ENCODE measurements at places on chromosomes 7 and 10. TPM values are rescaled to one million over a fixed set of nuclear protein-coding genes. Genes with fewer than 3 reads are reported as not detected.

Gene NOS3
- 9.6 TPM for total RNA-seq

GRCh38 chr10:110269374-110270318 is 35.1 kb downstream of the SMNDC1 start:
- H3K4me1 ChIP-seq: peaks cover 38% of the 10 kb centered on the region
- DNase-seq: no peak
- peaks cover 2% of the 10 kb centered on the region for H3K36me3 ChIP-seq
- H3K27ac ChIP-seq: peak overlapping the region; percentile 92
- peak overlapping the region; percentile 91 for H3K4me3 ChIP-seq

DNA sequence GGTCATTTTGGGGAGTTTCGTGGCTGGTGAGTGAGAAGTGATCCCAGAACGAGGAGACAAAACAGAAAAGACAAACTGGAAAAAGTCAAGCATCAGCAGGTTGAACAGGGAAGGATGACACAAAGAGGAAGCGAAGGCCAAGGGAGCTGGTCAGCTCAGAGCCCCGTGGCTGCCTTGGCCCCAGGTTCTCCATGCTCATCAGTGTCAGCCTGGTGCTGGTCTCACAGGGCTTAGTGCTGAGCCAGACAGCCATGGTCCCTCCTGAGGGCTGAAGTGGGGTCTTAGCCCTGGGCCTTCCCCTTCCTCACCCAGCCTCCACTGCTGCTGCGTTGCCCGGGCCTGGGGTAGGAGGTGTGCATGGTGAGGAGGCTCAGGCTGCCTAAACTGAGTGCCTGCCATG is 183.6 kb downstream of the PFKFB3 start:
- DNase-seq: no peak
- H3K4me1 ChIP-seq: peaks cover 12% of the 10 kb centered on the region
- no peak overlapping the region for H3K4me3 ChIP-seq
- peaks cover 9% of the 10 kb centered on the region for H3K36me3 ChIP-seq
- no peaks in the 10 kb centered on the region for H3K27me3 ChIP-seq
- no peak overlapping the region for H3K27ac ChIP-seq

Gene FOXI2
- total RNA-seq: not detected

- H3K27me3 ChIP-seq: no peaks in the 10 kb centered on the region
- H3K27ac ChIP-seq: no peak overlapping the region
- peak; percentile 45 for DNase-seq
- H3K4me1 ChIP-seq: peaks cover 7% of the 10 kb centered on the region
These were observed 74.0 kb upstream of the CUX1 start for GRCh38 chr7:101743241-101743994.

GRCh38 chr7:83096065-83096580 is 66.6 kb downstream of the PCLO start:
- H3K27me3 ChIP-seq: no peaks in the 10 kb centered on the region
- no peak overlapping the region for H3K27ac ChIP-seq
- no peak for DNase-seq

DNA sequence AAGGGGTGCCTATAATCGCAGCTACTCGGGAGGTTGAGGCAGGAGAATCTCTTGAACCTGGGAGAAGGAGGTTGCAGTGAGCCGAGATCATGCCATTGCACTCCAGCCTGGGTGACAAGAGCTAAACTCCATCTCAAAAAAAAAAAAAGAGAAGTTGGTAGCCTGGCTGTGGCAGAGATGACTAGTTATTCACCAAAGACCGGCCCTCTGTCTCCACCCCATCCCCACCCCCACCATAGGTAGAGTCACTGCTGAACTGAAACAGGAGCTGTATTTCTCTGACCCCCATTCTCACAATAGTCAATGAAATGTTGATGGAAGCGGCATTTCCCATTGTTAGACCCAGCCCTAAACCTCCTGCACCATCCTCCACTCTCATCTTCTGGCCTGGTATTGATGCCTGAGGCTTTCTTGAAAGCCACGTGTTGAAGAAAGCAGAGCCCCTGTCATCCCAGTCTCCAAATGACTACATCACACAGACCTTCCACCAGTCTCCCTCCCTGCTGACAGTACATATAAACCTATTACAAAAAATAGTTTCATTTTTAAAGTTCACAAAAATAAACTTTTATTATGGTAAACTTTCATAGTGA is 9.4 kb upstream of the PIK3CG start:
- no peak overlapping the region for H3K27ac ChIP-seq
- H3K4me1 ChIP-seq: peaks cover 2% of the 10 kb centered on the region
- peaks cover 10% of the 10 kb centered on the region for H3K27me3 ChIP-seq
- H3K4me3 ChIP-seq: peak overlapping the region; percentile 15
- no peaks in the 10 kb centered on the region for H3K36me3 ChIP-seq
- DNase-seq: no peak

Gene TFR2
- total RNA-seq: 6.1 TPM

Gene APBB1IP
- 73.9 TPM for total RNA-seq

DNA sequence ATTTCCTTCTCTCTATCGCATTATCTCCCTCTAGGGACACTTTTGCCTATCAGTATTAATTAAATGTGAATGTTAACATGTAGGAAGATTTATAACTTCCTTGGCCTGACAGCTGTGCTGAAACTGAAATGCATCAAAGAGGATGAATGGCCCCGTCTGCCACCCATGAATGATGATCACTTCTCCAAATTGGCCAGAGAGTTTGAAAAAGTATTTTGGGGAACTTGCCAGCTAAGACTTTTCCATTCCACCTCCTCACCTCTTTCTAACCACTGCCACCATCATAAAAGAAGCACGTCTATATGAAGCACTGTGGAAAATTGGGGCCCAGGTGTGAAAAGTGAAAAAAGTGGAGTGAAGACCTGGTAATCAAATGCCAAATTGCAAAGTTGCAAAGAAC is 25.4 kb upstream of the ST8SIA6 start:
- H3K27ac ChIP-seq: no peak overlapping the region
- no peak overlapping the region for H3K4me3 ChIP-seq
- peaks cover 3% of the 10 kb centered on the region for H3K4me1 ChIP-seq
- H3K27me3 ChIP-seq: peaks cover 47% of the 10 kb centered on the region
- no peak for DNase-seq

DNA sequence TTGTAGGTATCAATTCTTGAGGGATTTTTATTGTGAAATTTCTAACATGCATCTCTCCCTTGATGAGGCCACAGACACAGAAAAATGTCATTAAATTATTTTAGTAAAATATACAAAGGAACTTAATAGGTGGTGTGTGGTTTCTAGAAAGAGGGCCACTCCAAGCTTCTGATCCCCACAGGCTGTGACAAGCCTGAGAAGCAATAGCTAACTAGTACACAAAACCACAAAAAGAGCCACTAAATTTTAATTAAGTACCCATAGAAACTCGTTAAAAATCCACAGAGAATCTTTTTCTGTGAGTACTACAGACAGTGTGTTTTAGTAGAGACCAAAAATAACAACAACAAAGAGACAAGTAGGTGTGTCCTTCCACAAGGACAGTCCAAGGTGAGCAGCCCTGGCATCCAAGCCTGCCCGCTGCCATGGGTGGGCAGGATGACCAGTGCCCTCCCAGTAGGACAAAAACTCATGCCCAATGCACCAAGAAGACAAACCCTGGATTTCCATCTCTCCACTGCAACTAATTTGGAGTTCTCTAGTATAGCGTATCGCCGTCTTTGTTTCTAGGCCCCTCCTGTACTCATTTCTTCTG is 81.0 kb downstream of the RNF216 start:
- no peak for DNase-seq
- H3K27me3 ChIP-seq: no peaks in the 10 kb centered on the region
- H3K4me1 ChIP-seq: peaks cover 63% of the 10 kb centered on the region
- H3K4me3 ChIP-seq: peak overlapping the region; percentile 86
- peaks cover 8% of the 10 kb centered on the region for H3K36me3 ChIP-seq

DNA sequence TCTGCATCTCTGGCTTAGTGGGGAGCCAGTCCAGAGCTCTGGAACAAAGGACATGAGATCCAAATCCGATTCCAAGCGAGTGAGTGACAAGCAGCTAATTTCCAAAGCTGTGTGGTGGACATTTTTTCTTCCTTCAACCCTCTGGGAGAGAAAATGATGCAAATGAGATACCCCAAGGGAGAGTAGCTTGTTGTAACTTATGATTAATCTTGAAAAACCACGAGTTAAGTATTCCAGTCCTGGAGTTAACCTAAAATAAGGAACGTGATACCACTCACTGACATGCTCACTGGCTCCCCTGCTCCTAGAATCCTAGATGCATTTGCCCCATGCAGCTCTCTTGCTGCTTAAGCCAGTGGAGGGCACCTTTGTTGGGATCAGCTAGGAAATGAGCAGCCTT is 116.0 kb upstream of the HABP2 start:
- H3K36me3 ChIP-seq: no peaks in the 10 kb centered on the region
- H3K27me3 ChIP-seq: peaks cover 11% of the 10 kb centered on the region
- H3K4me3 ChIP-seq: no peak overlapping the region
- no peak for DNase-seq
- H3K4me1 ChIP-seq: no peaks in the 10 kb centered on the region

DNA sequence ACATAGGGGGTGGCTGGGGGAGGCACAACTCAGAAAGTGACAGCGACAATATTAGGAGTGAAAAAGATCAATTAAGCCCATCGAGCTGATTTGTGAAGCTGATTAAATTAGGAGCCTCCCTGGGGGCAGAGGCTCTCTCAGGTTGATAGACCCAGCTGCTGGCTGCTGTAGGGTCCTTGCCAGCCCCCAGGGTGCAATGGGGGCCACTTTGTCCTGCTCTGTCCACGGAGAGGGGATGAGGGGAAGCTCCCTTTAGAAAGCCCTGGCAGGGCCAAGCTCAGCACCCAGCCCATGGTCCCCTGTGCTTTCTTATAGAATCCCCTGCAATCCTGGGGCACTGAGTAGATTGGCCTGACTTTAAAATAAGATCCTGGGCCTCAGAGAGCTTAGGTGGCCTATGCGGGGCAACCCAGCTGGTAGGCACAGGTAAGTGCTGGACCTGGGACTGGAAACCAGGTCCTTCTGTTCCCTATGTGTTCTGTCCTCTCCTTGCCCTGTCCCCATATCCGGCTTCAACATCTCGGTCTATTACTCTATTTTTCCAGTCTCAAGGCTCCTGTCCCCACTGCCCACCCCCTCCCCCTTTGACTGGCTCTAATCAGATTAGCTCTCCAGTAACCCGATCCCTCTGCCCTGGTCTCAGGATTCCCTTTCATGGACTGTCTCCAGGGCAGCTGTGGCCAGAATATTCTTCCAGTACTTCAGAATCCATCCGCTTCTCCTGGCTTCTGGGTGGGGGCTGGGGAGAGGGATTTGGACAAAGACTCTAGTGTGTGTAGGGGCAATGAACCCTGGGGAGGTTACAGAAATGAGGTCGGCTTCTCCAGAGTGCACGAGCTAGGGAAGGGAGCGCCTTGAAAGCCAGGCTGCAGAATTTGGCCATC is 259.6 kb downstream of the RPS24 start:
- peaks cover 13% of the 10 kb centered on the region for H3K27me3 ChIP-seq
- no peak overlapping the region for H3K27ac ChIP-seq
- H3K4me3 ChIP-seq: no peak overlapping the region
- H3K36me3 ChIP-seq: peaks cover 2% of the 10 kb centered on the region

DNA sequence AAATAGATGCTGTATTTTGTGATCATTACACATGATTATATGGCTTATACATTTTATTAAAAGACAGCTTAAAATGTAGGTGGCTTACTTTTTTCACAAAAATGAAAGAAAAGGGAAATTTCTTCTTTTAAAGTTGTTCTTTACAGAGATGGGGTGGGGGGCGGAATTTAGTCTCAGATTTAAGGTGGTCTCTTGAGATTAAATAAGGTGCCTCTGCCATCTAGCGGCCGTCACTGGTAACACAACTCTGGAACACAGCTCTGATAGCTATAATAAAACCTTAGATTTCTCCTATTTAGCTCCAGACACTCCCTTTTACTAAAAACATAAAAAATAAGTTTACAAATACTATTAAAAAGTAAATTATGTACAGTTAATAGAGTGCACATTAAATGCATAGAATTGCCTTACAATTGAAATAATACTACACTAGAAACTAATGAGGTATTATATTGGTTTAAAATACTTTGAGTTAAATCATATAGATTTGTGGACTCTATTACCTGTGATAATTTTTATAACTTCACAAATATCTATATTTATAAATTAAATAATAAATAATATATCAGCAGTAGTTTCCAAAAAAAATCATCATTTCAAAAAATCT is 210.9 kb downstream of the DGKB start:
- no peak overlapping the region for H3K27ac ChIP-seq
- peak; percentile 15 for DNase-seq
- no peak overlapping the region for H3K4me3 ChIP-seq
- peaks cover 8% of the 10 kb centered on the region for H3K27me3 ChIP-seq
- H3K4me1 ChIP-seq: no peaks in the 10 kb centered on the region
- H3K36me3 ChIP-seq: no peaks in the 10 kb centered on the region

Gene VWA2
- not detected for total RNA-seq

DNA sequence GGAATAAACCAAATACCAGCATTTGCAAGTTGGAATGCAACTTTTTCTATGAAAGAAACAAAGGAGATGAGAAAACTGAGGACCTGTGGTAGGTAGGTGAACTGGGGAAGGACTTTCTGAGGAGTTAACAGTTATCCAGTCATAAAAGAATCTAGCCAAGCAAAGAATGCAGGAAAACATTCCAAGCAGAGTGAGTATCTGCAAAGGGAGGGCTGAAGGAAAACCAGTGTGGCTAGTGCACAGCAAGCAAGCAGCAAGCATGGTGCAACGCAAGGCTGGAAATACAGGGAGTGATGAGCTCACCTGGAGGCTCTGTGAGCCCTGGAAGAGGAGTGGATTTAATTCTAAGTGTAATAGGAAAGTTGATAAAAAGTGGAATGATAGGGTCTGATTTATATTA is 44.0 kb downstream of the RTKN2 start:
- H3K4me3 ChIP-seq: no peak overlapping the region
- no peaks in the 10 kb centered on the region for H3K4me1 ChIP-seq
- DNase-seq: no peak

Gene GIMAP8
- 12.0 TPM for total RNA-seq

- no peak overlapping the region for H3K4me3 ChIP-seq
- DNase-seq: no peak
- H3K4me1 ChIP-seq: peaks cover 8% of the 10 kb centered on the region
These were observed 37.4 kb upstream of the GSAP start for GRCh38 chr7:77453531-77453930.

Gene MACROH2A2
- 4.9 TPM for total RNA-seq

Gene ING3
- total RNA-seq: 32.8 TPM

DNA sequence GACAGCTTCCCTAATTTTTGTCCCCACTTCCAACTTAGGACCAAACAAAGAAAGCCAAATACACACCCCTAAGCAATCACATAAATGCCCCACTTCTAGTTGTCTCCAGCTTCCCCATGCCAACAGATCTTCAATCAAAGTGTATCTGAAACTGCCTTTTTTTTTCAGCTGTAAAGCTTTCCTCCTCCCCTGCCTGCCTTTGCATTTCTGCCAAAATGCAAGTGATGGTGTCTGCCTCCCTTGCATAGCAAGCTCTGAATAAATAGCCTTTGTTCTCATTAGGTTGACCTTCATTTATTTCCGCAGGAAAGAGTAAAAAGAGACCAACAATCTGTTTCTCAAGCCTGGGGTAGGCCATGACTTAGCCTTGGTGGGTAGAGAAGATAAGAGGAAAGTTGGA is 459.4 kb downstream of the GPAM start:
- no peaks in the 10 kb centered on the region for H3K4me1 ChIP-seq
- H3K27ac ChIP-seq: no peak overlapping the region
- H3K4me3 ChIP-seq: no peak overlapping the region
- H3K36me3 ChIP-seq: no peaks in the 10 kb centered on the region
- H3K27me3 ChIP-seq: no peaks in the 10 kb centered on the region

Gene BRI3
- total RNA-seq: 67.1 TPM
